ENCODE measurements at places on chromosomes 11 and 22. TPM values are rescaled to one million over a fixed set of nuclear protein-coding genes. Genes with fewer than 3 reads are reported as not detected.

Gene KDM4E
- not detected for total RNA-seq

Gene KCNE3
- total RNA-seq: 13.3 TPM

Gene CLMP
- 199 TPM for total RNA-seq

Gene OR4C12
- not detected for total RNA-seq

Gene FAM89B
- 37.4 TPM for total RNA-seq

Gene OR52I1
- total RNA-seq: not detected

Gene CHST1
- 3.2 TPM for total RNA-seq

Gene KCNK4
- total RNA-seq: not detected

Gene ELFN2
- total RNA-seq: not detected

Gene NPAS4
- total RNA-seq: not detected

Gene CASP12
- 0.45 TPM for total RNA-seq

Gene TRPM5
- total RNA-seq: not detected

Gene APLP2
- 298 TPM for total RNA-seq

Gene MYO18B
- 0.10 TPM for total RNA-seq

Gene GPR83
- total RNA-seq: not detected

Gene PGA5
- 2.6 TPM for total RNA-seq

Gene ACER3
- total RNA-seq: 46.5 TPM

Gene SGSM1
- 0.16 TPM for total RNA-seq

Gene ACRV1
- total RNA-seq: not detected

Gene OR10D3
- not detected for total RNA-seq

Gene RIC3
- total RNA-seq: 2.3 TPM

Gene BIRC3
- 5.3 TPM for total RNA-seq

Gene PTS
- 34.6 TPM for total RNA-seq

Gene SOX10
- total RNA-seq: not detected

Gene RAB38
- 3.5 TPM for total RNA-seq

Gene FDXACB1
- total RNA-seq: 2.1 TPM

Gene SCN2B
- total RNA-seq: not detected

Gene APOA4
- total RNA-seq: 15.0 TPM

Gene PANX1
- 30.5 TPM for total RNA-seq

Gene UPB1
- total RNA-seq: 0.32 TPM

Gene PRRG4
- 0.84 TPM for total RNA-seq

Gene MIOX
- total RNA-seq: not detected

Gene CARS1
- total RNA-seq: 69.4 TPM

Gene ASRGL1
- 22.6 TPM for total RNA-seq
